ENCODE measurements at places on chromosomes 2 and 18.

GRCh38 chr2:233252227-233252626 lies 754 bp downstream of the ATG16L1 start:
- DNase-seq, result no peak

DNA sequence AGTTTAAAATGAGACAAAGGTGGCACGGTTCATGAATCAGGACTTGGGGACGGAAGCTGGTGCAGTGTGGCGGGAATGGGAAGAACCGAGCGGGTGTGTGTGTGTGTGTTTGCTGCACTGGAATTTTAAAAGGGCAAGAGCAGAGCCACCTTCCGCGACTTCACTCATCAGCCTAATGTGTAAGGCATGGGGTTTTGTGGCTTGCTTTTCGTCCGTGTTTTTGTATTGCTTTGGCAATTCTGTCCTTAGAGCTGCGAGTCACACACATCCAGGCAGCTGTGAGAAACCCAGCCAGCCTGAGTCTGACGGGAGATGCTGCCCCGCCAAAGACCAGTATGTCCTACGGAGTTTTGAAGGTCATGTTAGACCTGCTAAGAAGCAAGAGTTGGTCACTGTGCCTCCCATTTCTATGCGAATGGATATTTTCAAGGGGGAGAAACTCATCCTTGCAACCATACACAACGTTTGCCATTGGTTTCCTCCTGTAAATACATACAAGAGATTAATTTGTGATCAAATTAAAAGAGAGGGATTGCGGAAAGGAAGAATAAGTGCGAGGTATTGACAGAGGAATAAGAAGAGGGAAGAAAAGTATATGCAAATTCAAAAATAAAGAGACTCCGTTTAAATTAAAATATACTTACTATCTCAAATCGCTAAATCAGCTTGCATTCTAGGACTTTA lies 665 bp upstream of the CACNB4 start:
- DNase-seq, result no peak

DNA sequence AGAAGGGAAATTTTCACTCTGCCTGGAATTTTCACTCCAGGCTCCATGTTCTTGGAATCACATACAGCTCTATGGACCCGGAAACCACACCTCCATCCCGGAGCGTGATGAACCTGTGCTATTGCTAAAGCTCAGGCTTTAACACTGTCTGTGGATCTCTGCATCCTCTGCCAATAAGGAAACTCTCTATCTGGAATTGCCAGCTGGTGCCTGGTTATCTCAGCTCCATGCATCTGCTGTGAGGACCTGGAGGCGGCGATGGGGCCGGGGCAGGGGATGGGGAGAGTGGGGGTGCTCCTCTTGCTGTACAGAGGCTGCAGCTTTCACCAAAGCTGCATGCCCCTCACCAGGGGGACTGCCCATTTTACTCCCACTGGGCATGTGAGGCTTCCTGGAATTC lies 754.0 kb upstream of the SOX11 start:
- no peak for DNase-seq

DNA sequence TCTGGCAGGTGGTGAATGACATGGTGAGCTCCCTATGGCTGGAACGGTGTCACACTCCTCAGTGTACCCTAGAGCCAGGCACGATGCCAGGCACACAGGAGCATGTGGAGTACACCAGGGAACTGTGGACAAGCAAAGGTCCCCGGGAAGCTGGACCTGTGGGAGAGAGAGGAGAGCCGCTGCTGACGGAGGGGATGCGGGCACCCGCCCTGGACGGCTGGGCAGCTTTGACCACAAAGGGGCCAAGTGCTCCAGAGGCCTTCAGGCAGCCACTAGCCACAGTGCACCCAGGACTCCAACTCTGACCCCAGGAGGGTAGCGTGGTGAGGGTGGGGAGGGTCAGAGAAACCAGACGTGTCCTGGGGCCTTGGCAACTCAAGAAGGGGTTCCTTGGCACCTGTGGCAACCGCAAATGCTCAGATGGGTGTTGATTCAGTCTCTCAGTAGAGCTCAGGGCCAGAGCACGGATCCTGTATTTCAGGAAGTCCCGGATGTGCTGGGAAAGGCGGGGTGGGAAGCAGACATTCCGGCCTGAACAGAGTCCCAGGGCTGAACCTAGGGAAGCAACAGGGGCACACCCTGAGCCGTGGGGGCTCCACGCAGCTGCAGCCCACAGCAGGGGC lies 2.3 kb upstream of the MAB21L4 start:
- no peak for DNase-seq

GRCh38 chr18:79792096-79792987 lies 5.4 kb upstream of the KCNG2 start:
- DNase-seq, result no peak

DNA sequence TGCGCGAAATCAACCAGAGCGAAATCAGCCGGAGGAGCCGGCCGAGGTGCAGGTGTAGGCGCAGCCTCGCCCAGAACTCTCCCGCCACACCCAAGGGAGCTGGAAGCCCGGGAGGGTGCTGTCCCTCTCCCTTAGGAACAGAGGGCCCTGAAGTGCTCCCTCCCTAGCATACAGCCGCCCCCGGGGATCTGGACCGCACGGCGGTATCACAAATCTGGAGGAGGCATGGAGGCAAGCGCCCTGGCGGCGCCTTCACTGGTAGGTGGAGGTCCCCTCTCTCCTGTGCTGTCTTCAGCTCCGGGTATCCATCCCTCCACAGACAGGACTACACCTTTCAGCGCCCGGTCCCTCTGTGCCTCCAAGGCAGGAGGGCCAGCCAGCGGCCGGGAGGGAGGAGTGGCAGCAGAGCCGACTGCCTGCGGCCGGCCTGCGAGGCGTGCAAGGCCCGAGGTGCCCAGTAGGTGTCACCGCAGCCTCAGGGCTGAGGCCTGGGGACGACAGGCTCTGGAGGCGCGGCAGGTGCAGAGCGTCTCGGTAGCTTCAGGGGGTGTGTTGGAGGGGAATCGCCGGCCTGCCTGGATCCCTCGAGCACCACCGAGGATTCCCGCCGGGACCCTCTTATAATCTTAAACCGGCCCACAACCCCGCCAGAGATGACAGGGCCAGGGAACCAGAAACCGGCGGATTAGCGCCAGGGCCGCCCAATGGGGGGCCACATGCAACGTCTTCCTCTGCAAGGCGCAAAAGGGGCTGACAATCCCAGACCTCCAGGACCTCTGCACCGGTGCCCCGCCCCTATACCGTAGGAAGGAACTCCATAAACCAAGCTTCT lies 2.8 kb downstream of the IHH start:
- peak; percentile 67 for DNase-seq

DNA sequence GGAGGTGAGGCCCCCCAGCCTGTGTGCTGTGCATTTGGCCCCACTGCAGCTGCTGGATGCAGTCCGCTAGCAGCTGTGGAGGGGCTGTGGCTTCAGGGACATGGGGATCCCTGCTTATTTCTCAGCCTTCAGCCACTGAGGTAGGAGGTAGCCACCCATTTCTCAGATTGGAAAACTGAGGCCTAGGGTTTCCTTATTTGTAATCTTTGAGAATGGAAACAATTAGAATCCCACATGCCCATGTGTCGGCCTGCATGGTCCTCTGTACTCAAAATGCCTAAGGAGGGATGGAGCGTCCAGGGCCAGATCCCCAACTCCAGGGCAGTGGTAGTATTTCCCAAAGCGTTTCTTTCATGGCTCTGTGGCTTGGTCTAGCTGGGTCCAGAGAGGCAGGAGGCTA lies 42.1 kb downstream of the TOGARAM2 start:
- no peak for DNase-seq

DNA sequence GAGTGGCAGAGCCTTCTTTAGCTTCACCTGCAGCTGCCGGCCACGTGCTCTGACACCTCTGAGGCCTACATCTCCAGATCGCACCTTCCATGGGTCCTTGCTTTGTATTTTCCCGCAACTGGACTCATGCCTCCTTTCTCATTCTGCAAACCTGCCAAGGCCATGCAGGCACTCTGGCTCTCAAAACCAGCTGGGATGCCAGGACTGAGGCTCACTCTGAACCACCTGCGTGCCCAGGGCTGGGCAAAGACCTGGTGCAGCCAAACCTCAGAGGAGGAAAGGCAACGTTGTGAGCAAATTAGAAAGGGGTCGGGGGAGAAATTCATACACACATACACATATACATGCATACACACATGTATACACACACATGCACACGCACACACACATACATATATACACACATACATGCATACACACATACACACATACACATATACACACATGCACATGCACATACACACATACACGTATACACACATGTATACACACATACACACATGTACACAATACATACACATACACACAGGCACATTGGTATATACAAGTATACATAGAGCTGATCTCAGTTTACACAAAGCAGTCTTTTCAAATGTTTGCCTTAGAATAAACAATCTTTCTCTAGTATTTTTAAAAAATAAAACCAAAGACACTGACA lies 125.2 kb downstream of the RTP5 start:
- no peak for DNase-seq

- DNase-seq, result no peak
Measured at GRCh38 chr18:27225947-27226481, 40.9 kb upstream of the CHST9 start.

GRCh38 chr2:54559593-54560145 lies 103.5 kb downstream of the SPTBN1 start:
- no peak for DNase-seq

GRCh38 chr2:58131191-58132011 lies 84.8 kb downstream of the VRK2 start:
- DNase-seq, result no peak

DNA sequence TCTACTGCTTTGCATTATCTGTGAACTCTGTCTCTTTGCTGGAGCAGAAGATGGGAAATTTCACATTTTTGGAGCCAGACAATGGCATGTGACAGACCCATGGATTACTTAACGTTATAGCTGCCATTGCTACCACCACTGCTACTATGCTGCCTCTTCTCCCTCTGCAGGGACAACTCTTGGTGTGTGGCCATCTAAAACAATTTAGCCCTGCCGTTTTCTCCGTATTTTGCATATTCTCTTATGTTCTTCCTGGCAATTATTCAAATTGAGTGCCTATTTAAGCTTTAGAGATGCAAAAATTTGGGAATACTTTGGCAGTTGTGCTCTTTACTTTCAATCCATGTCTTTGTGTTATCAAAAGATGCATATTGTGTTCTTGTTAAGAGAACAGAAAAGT lies 386.8 kb downstream of the XIRP2 start:
- no peak for DNase-seq

DNA sequence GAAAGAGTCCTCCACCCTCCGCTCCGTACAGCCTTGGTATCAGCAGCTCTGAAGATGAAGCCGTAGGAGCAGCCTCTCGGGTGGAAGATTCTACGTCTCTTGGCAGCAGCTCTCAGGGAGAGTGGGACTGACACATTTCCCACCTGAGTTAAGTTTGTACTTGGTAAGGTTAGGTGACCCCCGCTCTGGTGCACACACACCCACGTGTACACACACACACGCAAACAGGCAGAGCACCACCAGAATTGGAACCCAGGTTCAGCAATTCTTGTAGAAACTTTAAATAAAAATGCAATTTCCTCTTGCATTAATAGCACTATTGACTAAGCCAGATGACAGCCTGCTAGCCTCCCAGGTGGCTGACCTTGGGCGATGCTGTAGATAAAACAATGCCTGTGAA lies 111.5 kb downstream of the MBP start:
- DNase-seq, result no peak

DNA sequence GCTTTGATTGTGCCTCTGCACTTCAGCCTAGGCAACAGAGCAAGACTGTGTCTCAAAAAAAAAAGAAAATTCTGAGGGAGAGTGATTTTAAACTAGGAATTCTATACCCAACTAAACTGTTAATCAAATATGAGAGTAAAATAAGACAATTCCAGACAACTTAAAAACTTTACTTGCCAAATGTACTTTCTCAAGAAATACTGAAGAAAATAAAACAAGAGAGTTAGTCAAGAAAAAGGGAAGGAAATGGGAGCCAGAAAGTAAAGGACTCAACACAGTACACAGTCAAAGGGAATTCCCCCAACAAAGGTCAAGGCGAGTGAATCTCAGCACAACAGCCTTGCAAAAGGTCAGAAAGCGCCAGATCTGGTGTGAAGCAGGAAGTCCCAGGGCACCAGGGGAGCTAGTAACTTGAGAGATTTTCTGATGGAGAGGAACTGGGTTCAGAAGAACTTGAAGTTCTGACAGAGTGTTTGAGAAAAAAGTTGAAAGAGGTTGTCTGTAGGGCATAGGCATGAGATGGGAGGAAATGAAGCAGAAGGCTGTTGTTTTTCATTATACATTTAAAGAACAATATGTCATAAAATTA lies 22.6 kb upstream of the TBC1D8 start:
- no peak for DNase-seq

GRCh38 chr18:79681484-79682387 lies 2.1 kb downstream of the CTDP1 start:
- DNase-seq, result no peak

GRCh38 chr2:143030127-143030526 lies 99.1 kb upstream of the ARHGAP15 start:
- DNase-seq, result no peak

DNA sequence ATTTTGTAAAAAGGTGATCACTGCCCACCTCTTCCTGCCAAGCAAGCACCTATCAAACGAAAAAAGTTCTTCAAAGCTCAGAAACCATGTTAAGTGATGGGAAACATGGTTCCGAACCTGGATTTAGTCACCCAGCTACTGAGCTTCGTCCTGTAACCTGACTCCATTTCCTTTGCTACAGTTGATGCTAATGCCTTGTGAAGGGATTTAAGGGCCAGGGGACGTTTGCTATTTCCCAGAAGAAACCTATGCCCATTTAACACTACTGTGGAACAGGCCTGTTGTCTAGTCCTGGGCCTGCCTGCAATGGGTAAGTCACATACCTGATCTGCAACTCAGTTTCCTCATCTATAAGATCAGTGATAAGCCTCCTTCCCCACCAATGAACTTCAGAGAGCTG lies 14.8 kb downstream of the SERPINE2 start:
- DNase-seq, result no peak

- DNase-seq, result no peak
Measured at GRCh38 chr2:16661936-16662839, 3.4 kb downstream of the CYRIA start.

- no peak for DNase-seq
Measured at GRCh38 chr2:119513832-119514231, 10.5 kb downstream of the SCTR start.

DNA sequence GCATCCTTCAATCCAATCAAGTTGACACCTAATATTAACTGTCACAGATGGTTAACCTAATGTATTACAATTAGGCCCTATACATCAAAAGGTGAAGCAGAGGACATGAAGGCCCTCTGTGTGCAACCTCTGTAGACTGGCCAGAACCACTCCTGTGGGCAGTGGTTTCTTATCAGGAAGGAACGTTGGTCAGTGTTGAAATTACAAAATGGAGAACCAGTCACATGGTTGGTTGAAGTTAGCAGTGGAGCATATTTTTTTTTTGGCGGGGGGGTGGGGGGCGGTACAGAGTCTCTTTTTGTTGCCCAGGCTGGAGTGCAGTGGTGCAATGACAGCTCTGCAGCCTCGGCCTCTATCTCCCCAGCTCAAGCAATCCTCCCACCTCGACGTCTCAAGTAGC lies 19.8 kb downstream of the RNU2-63P start:
- no peak for DNase-seq

- DNase-seq, result no peak
Measured at GRCh38 chr2:206805887-206806607, 40.6 kb downstream of the FASTKD2 start.

- no peak for DNase-seq
Measured at GRCh38 chr18:52979892-52980291, 639.9 kb downstream of the DCC start.
